Hepatocyte (in vitro differentiated cells): ENCODE measurements at places on chromosomes 1 and 21. TPM values are rescaled to one million over a fixed set of nuclear protein-coding genes. Genes with fewer than 3 reads are reported as not detected.
A peak's percentile ranks its signal among the peaks of the same experiment; 100 is the strongest.

Gene GPA33
- total RNA-seq, result 5.8 and 7.2 TPM in 2 replicates

DNA sequence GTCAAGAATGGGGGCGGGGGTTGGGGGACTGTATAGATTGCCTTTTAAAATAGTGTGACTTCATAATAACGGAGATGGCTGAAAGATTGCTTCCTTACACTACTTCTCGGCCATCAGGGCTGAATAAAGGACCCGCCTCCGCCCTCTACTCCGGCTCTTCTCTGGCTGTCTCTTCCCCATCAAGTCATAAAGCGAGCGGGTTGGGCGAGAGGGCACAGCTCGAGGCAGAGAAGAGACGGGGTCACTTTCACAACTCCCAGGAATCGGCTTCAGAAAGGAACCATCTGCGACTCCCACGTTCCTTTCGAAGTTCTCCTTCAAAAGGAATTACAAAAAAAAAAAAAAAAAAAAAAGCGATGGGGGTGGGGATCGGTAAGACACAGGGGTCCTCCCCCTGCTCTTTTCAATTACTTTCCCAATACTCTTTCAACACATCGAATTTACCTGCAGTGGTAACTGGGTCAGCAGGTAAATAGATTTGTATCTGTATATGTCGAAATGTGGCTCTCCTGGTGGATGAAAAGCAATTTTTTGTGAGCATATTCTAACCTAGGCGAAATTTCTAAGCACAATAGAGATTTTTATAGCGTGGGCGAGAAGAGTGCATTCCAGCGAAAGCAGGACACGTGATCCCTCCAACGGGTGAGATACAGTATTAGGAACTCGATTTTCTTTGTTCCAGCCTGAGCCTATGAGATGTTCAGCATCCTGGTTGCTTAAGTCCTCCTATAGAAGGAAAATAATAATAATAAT, 2.0 kb downstream of the LRRC7 start:
- H3K36me3 ChIP-seq, result no peaks in the 10 kb centered on the region
- H3K4me3 ChIP-seq, result no peak overlapping the region
- H3K27me3 ChIP-seq, result peaks cover 57% of the 10 kb centered on the region
- DNase-seq, result peak; percentile 14
- no peak overlapping the region for H3K27ac ChIP-seq

- peak; percentile 27 for DNase-seq
- H3K27ac ChIP-seq, result no peak overlapping the region
- H3K4me1 ChIP-seq, result peaks cover 17% of the 10 kb centered on the region
- H3K36me3 ChIP-seq, result peaks cover 3% of the 10 kb centered on the region
- H3K27me3 ChIP-seq, result no peaks in the 10 kb centered on the region
Observed at GRCh38 chr1:203797948-203798655, 2.7 kb downstream of the ZBED6 start.

DNA sequence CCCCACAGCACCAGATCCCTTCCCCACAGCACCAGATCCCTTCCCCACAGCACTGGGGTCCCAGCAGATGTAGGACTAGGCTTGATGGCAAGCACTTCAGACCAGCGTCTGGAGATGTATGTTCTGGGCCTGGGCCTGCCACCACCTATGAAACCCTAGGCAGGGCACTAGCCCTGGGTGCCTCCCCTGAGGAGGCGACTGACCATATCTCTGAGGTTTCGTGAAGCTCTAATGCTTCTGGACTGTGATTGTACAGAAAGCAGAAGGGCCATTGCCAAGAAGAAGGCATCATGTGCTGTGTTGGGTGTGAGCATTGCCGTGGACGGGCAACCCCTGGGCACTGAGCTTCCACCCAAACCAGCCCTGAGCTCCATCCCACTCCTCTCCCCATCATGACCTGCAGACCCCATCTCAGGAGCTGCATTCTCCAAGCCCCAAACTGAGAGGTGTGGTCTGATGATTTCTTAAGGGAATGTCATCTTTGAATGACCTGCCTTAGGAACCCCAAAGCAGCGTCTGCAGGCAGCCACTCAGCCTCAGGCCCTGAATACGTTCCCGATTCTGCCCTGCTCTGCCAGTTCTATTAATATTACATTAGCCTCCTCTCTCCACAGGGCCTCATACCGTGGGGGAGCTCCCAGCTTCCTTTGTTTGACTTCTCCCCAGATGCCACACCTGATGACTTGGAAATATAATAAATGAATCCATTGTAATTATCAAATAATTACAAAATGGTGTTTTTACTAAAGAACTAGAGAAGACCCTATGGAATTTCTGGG, 163.4 kb downstream of the TRIM33 start:
- no peaks in the 10 kb centered on the region for H3K36me3 ChIP-seq
- H3K4me1 ChIP-seq, result peaks cover 7% of the 10 kb centered on the region
- DNase-seq, result no peak

GRCh38 chr1:3638027-3638426, 11.9 kb downstream of the WRAP73 start:
- H3K4me3 ChIP-seq, result no peak overlapping the region
- no peak overlapping the region for H3K27ac ChIP-seq
- H3K36me3 ChIP-seq, result no peaks in the 10 kb centered on the region
- no peaks in the 10 kb centered on the region for H3K27me3 ChIP-seq
- no peak for DNase-seq

- no peak overlapping the region for H3K27ac ChIP-seq
- DNase-seq, result no peak
- H3K4me1 ChIP-seq, result no peaks in the 10 kb centered on the region
- H3K27me3 ChIP-seq, result peaks cover 19% of the 10 kb centered on the region
- H3K4me3 ChIP-seq, result no peak overlapping the region
Observed at GRCh38 chr1:220917101-220917500, 37.9 kb downstream of the HLX start.

- H3K27me3 ChIP-seq, result no peaks in the 10 kb centered on the region
- H3K27ac ChIP-seq, result no peak overlapping the region
- H3K4me3 ChIP-seq, result no peak overlapping the region
- no peak for DNase-seq
- no peaks in the 10 kb centered on the region for H3K36me3 ChIP-seq
- H3K4me1 ChIP-seq, result peaks cover 8% of the 10 kb centered on the region
Observed at GRCh38 chr1:151579436-151580225, 32.2 kb upstream of the SNX27 start.

- H3K27me3 ChIP-seq, result no peaks in the 10 kb centered on the region
- peak; percentile 14 for DNase-seq
- H3K4me1 ChIP-seq, result no peaks in the 10 kb centered on the region
- H3K4me3 ChIP-seq, result no peak overlapping the region
- H3K27ac ChIP-seq, result no peak overlapping the region
- no peaks in the 10 kb centered on the region for H3K36me3 ChIP-seq
Observed at GRCh38 chr1:197485790-197486189, 217.7 kb downstream of the CRB1 start.
